ENCODE measurements at places on chromosomes 5 and 9.

DNA sequence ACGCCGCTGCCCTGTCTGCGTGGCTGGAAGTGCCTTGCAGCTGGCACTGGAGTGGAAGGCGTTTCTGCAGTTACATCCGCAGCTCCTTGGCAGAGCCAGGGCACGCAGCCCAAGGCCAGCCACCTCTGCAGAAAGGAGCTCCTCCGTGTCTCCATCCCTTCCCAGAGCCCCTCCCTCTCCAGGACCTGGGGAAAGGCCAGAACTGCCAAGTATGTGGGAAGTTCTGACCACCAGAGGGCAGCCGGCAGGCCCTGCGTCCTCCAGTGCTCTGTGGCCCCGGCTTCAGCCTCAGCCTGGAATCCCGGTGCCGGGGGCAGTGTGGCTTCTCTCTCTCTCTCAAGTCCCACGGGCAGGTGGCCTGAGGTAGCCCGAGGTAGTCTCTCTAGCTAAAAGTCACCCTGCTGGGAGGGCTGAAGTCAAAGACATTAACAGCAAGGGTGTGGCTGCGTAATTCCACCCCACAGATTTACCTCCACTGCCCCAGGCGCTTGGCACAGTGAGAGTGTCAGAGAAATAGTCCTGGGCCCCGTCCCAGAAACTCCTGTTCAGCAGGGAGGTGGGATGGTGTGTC, 101.7 kb upstream of the FCN2 start:
- DNase-seq: no peak

DNA sequence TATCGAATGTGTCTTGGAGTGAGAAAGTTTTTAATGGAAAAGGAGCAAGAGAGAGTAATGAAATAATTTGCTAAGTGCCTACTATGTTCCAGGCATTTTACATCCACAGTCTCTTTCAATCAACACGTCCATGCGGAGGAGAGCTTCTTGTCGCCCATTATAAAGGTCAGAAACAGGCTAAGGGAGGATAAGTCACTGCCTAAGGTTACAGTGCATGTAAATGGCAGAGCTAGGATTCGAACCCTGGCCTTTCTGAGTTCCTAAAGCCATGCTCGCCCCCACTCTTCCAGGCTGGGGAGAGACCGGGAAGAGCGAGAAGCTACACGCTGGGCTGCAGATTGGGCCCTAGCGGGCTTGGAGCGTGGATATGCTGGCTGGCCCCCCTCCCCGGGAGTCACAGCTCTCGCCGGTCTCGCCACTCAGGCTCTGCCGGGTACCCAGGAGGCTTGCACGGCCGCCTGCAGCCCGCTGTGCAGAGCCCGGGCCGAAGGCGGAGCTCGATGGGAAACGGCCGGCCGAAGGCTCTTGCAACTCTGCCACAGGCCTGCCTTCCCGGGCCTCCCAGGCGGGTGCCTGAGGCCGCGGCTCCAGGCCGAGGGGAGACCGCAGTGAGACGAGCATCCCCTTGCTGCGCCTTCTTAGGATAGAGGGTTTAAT, 775 bp upstream of the LHX2 start:
- no peak for DNase-seq

GRCh38 chr9:136701668-136702053, 10.7 kb upstream of the DIPK1B start:
- DNase-seq: no peak

DNA sequence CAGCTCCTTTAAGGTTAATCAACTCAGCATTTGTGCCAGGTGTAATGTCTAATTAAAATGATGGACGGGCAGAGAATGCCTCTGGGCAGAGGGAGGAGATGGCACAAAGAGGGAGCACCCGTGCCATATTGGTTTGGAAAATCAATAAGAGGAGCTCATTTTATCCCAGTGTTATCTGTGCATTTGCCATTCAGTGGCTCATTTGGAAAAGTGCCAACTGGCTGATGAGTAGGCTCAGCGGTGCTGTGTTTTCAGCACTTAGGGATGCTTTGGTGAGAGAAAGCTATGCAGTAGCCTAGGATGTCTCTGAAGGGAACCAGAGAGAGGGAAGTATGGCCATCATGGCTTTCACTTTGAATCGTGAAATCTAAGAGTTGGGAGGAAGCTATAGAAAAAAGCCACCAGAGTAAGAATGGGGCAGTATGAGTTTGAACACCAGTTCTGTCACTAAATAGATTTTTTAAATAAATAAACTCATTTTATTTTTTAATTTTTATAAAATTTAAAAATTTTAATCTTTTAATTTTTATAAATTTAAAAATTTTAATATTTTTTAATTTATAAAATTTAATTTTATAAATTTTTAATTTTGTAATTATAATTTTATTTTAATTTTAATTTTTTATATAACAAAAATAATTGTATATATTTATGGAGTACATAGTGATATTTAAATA, 472.8 kb downstream of the BRINP1 start:
- no peak for DNase-seq

GRCh38 chr5:20949636-20950035, 961.6 kb upstream of the CDH18 start:
- no peak for DNase-seq

- no peak for DNase-seq
These were observed 21.6 kb upstream of the RXRA start for GRCh38 chr9:134304690-134305089.

DNA sequence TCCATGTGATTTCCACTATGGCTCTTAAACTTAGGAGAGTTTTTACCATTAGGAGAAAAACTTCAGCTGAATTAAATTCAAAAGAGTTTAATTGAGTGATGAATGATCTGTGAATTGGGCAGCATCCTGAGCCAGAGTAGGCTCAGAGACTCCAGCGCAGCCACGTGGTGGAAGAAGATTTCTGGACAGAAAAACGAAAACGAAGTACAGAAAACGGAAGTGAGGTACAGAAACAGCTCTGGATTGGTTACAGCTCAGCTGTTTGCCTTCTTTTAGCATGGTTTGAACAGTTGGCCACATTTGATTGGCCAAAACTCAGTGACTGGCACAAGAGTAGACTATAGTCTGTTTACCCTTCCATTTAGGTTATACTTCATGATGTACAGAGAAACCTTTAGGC, 69.2 kb upstream of the PLPP1 start:
- no peak for DNase-seq

GRCh38 chr9:98873951-98874371, 66.5 kb downstream of the GALNT12 start:
- no peak for DNase-seq

DNA sequence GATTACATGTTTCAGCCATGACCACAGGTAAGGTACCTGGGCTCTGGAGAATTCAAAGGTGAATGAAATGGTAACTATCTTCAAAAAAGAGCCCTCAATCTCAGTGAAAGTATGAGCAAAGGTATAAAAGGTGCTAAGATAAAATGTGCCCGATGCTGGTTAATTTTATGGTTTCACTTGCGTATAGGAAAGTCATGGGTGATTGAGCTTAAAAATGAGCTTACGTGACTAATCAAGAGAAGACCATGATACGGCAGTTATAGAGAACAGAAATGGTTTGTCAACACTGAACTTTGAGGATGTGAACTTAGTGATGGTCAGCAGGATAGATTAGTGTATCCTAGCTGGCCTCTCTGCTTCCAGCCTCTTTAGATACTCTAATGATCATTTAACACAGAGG, 320.1 kb downstream of the DEPDC1B start:
- no peak for DNase-seq

- no peak for DNase-seq
These were observed 39.9 kb downstream of the DUSP1 start for GRCh38 chr5:172730981-172731679.
